ENCODE measurements at places on chromosomes 2 and 18. TPM values are rescaled to one million over a fixed set of nuclear protein-coding genes. Genes with fewer than 3 reads are reported as not detected.

ZSWIM2 gene
- total RNA-seq = not detected

ASXL3 gene
- total RNA-seq = 7.2 TPM

SPAG16 gene
- 14.4 TPM for total RNA-seq

OR6B2 gene
- total RNA-seq = 0.23 TPM

ALKAL2 gene
- 3.2 TPM for total RNA-seq

AP1S3 gene
- total RNA-seq = 0.80 TPM

ESPNL gene
- 0.82 TPM for total RNA-seq

FAM117B gene
- total RNA-seq = 13.0 TPM

AKAIN1 gene
- not detected for total RNA-seq
